RCC 7860 (cell line): ENCODE measurements at places on chromosomes 16 and 17.

- no peak for DNase-seq
These were observed 158.5 kb downstream of the PPM1E start for GRCh38 chr17:58913971-58914769.

DNA sequence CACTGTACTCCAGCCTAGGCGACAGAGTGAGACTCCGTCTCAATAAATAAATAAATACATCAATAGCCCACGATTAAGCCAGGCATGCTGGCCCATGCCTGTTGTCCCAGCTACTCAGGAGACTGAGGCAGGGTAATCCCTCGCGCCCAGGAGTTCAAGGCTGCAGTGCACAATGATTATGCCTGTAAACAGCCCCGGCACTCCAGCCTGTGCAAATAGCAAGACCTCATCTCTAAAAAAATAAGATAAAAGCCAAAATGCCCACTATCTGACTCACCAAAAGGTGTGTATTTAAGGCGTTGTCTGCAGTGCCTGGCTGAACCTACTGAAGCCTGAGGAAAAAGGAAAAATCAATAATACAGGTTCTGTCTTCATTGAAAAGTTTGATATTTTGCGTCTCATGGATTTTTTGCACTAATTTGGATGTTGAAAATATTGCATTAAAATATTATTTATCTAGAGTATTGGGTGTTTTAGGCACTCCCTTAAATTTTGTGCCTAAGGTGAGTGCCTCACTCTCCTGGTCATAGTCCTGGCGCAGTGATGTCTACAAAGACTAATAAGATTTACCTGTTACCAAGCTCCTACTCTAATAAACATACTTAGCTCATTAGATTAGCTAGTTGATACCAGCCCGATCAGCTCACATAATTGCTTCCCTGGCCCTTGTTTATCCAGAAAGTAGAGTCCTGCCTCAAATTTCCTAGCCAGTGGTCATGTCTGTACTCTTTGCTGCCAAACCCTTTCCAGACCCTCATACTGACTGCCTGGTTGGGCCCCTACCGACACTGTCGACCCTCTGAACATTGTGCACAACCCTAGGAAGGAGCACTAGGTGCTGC, 24.7 kb upstream of the TOB1 start:
- DNase-seq: no peak

DNA sequence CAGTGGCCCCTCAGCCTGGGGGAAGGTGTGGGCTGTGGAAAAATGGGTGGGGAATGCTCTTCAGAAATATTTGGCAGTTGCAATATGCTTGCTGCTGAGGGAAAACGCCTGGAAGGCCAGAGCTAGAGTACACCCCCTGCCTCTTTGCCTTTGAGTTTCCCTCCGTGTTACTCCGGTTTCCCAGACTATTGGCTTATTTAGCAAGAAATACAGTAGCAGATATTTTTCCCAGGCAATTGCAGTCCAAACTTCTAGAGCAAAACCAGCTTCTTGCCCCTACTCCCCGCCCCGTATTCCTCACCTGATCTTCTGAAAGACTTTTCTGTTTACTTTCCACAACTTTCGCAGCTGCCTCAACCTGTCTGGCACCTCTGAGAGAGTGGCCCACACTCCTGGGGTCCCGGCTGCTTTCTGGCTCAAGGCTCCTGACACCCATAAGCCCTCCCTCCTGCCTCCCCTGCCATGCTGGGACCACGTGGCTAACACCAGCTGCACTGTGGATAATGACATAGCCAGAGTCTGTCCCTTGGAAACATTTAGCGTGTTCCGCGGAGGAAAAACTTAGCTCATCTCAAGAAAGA, 45.8 kb upstream of the HELZ start:
- DNase-seq: no peak

DNA sequence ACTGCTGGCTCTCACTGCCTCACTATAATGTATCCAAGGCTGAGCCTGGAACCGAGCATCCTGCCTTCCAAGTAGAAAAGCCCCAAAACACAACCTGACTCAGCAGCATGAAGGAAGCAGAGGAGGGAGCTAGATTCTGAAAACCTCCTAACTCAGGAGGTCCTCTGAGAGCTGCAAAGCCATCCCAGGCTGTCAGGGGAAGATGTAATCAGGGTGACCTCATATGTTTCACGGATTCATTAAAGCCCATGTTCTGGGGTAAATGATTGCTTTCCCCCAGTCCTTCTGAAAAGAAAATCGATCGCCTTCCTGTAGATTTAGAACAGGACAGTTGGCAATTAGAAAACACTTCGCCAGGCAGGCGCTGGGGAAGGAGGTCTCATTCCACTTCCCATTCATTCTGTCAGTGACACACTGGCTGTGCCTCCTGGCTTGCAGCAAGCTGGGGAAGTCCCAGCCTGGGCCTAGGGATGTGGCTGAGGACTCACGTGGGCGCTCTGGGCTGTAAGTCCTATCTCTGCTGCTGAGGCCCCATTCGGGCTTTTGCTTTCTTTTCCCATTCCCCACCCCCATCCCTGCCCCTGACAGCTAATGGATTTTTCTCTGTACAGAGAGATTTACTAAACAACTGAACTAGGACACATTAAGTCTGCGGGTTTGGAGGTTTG, 75.7 kb upstream of the TMEM132E start:
- DNase-seq: peak; percentile 5

- no peak for DNase-seq
These were observed 91.5 kb downstream of the ZFHX3 start for GRCh38 chr16:72956124-72957064.

GRCh38 chr17:17776889-17777288, 59.9 kb downstream of the SREBF1 start:
- DNase-seq: no peak

GRCh38 chr17:7407485-7408251, at the start of gene NLGN2:
Gene NLGN2, plus strand, starts transcription at chr17:7407845. Its CDS starts 411 bp downstream, at chr17:7408256.
- no peak for DNase-seq

GRCh38 chr16:27152121-27152520, 51.2 kb upstream of the KDM8 start:
- DNase-seq: no peak

GRCh38 chr17:40432864-40433528, 10.3 kb upstream of the IGFBP4 start:
- no peak for DNase-seq

DNA sequence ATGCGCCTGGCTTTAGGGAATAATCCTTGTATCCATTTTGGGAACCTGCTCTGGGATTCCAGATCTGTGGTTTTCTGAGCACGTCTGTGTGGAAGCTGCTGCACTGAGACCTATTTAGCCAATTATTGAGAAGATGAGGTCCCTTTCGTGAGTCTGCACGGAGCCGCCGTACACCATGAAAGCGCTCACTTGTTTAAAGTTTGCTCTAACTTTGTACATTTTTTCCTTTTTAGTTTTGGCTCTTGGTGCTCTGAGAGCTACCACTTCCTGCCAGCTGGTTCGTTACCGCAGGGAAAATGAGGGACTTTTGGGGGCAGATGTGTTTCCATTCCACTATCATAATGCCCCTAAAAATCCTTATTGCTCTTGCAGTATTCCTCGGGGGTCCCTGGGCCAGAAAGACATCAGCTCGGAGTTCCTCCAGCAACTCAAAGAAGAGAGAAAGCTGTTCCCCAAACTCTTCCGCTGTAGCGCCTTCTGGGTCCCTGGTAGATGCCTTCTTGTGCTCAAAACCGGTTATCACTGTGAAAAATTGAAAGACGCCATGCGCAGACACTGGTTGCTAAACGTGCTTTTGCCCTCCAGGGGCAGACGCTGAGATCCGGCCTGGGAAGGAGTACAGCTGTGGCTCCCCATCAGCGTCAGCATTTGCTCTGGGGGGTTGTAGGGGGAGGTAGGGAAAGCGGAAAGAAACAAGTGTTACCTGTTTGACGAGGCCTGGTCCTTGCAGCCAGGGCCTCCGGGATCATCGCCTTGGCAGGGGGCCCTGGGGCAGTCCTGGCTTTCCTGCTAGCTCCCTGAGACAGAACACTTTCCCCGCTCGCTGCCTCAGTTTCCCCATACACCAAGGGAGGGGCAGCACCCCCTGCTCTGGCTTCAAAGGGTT, 238.1 kb downstream of the MRTFB start:
- no peak for DNase-seq
